ENCODE measurements at places on chromosomes 7 and 10. TPM values are rescaled to one million over a fixed set of nuclear protein-coding genes. Genes with fewer than 3 reads are reported as not detected.

Gene RAPGEF5
- polyA plus RNA-seq = 2.1 TPM

Gene IL2RA
- not detected for polyA plus RNA-seq

Gene NODAL
- 0.45 TPM for polyA plus RNA-seq

GRCh38 chr7:64551375-64552142 lies 11.3 kb downstream of the ZNF680 start:
- no peak for DNase-seq

DNA sequence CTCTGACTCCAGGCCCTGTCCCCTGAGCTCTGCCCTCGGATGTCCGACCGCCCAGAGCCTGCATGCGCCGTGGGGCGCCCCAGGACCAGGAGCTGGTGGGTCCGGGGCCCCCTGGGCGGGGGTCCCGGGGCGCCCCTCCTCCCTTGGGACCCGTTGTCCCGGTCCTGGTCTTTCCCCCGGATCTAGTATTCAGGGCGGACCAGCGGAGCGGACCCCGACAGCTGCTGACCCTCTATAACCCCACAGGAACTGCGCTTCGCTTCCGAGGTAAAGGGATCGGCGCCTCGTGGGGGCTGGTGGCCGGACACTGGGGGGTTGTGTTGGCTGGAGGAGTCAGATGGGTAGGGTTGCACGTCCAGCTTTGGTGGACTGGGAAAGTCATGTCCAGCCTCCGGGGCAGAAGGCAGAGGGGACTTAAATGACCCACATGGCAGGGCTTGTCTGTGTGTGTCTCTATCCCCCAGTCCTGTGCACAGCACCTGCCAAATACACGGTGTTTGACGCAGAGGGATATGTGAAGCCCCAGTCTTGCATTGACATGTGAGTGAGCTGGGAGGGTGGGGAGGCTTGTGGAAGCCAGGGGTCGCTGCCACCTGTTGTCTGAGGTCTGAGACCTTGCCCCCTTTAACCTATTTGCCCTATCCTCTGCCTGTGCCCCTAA lies 520 bp downstream of the MOSPD3 start:
- DNase-seq = no peak

DNA sequence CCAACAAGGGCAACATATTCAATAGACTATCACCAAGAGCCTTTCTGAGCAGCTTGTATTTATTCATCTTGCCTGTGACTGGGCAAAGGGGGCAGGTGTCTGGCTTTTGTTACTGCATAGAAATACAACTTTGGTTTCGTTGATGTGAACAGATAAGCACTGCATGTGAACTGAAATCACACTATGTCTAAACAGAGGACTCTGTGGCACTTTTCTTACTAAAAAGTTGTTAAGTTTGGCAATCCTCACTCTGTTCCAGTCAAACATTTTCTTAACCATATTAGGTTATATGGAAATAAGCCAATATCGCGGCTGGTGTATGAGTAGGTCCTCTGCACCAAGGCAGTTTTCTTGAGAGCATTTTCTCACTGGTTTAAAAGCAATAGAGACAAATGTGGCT lies 48.5 kb downstream of the CALD1 start:
- no peak for DNase-seq

- DNase-seq = no peak
These were observed 7.8 kb upstream of the HACD1 start for GRCh38 chr10:17624996-17625395.

DNA sequence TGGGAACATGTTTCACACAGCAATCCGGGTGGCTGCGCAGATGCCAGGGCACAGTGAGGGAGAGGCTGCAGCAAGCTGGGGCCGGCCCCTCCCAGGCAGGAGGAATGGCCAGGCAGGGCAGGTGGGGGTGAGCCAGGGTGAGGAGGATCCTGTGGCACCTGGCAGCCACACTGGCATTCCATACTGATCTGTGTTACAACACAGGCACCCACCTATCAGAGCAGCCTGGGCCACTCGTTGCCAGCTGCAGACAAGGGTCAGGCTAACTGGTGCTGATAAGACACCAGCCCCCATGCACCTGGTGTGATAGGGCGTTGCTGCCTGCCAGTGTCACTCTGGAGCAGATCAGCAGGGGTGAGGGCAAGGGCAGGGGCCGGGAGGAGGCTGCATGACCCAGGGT lies 16.6 kb upstream of the RET start:
- DNase-seq = no peak

GRCh38 chr7:150631866-150632864 lies at the start of gene GIMAP6:
TSS of gene GIMAP6 (minus strand) at chr7:150632385. CDS start at chr7:150630142, 2,243 bp downstream.
- DNase-seq = no peak

- DNase-seq = no peak
These were observed 29.7 kb downstream of the OGDH start for GRCh38 chr7:44636041-44636584.

GRCh38 chr7:147579148-147579547 lies 1011.4 kb upstream of the C7orf33 start:
- DNase-seq = no peak

DNA sequence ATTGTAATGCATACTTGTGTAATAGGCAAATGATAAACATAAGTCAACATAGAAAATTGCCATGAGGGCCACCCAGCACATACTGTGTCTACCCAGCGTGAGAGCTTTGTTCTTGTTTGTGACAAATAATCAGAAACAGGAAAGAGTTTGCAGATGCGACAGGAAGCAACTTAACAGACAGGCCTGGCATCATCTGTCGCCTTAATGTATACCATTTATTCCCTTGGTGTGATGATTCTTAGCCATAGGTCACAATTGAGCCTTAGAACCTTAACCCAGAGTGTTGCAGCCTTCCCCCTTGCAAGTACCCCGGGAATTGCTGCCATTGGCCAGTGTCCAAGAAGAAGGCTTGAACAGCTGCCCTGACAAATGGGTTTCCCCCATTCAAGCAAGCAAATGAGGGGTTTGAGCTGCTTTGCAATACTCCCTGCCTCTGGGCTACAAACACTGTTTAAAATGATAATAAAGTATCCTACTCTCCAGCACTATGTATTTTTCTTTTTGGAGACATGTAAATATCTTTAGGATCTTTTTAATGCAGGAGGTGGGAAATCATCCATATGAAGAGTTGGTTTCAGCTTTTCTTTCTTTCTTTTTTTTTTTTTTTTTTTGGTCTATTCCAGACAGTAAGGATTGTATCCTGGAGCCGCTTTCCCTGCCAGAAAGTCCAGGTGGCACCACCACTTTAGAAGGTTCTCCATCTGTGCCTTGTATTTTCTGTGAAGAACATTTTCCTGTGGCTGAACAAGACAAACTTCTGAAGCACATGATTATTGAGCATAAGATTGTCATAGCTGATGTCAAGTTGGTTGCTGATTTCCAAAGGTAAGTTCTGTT lies 80.0 kb downstream of the ZNF277 start:
- no peak for DNase-seq

GRCh38 chr10:69124563-69125268 lies 738 bp downstream of the VPS26A start:
- no peak for DNase-seq

DNA sequence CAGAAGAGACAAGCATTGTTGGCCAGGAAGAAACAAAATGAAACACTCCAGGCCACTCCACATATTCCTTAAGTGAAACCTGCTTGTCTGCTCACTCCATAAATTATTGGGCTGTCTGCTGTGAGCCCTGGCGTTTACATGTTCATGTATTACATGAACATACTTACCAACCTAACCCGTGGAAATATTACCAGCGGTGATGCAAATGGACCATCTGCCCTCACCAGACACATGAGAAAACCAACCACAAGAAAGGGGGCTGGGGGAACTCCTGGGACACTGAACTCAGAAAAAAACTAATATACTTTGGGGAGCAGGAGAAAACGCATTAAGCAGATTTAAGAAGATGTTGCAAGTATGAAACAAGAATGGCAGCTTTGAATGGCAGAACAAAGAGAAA lies 731.2 kb upstream of the IGFBP3 start:
- DNase-seq = no peak

All from keratinocyte (primary cell).